ENCODE measurements at places on chromosomes 13 and 19.

- DNase-seq: no peak
Observed at GRCh38 chr19:33299051-33299688, 3.2 kb downstream of the CEBPA start.

DNA sequence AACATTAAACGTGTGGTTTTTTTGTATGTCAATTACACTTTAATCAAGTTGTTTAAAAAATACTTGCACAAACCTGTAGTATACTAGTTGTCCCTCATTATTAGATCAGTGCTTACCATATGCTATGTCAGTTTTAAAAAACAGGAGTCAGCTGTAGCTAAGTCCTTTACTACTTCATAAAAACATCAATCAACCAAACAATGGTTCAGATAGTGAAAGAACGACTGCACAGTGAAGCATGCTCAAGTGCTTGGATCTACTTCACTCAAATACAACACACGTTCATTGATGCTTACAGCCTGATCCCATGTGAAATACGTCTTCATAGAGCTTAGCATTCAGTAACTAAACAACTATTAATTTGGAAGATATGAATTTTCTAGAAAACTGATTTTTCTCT is 225.0 kb downstream of the FGF14 start:
- DNase-seq: no peak

DNA sequence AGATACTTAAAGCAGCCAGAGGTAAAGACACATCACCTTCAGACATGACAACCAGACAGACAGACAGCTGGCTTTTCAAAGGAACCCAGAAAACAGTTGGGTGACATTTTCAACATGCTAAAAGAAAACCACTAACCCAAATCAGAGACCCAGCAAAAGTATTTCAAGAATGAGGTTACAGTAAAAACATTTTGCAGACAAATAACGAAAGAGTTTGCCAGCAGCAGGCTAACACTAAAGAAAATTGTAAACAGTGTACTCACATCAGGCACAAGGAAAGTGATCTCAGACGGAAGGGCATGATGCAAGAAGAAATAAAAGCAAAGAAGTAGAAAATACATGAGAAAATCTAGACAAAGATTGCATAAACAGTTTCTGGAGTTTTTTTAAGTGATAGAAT is 46.4 kb downstream of the AP1M1 start:
- no peak for DNase-seq

GRCh38 chr13:23513455-23513854 is 56.8 kb upstream of the TNFRSF19 start:
- DNase-seq: no peak

GRCh38 chr19:19214892-19215291 is 3.1 kb downstream of the NCAN start:
- peak; percentile 83 for DNase-seq

- DNase-seq: no peak
Observed at GRCh38 chr13:109212650-109213049, 573.7 kb downstream of the IRS2 start.

DNA sequence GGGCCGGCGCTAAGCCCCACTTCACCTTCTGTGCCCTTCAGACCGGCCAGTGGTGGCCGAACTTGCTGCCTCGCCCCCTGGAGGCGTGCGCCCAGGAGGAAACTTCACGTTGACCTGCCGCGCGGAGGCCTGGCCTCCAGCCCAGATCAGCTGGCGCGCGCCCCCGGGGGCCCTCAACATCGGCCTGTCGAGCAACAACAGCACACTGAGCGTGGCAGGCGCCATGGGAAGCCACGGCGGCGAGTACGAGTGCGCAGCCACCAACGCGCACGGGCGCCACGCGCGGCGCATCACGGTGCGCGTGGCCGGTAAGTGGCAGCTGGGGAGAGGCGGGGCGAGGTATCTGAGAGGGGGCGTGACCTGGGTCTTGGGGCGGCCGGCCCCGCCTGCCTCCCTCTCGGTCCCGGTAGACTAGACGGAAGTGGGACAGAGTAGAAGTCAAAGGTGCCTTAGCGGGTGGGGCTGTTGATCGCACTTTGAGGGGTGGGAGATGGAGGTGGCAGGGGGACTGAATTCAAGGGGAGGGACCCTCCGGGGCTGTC is 5.6 kb downstream of the ICAM5 start:
- no peak for DNase-seq

- no peak for DNase-seq
Observed at GRCh38 chr13:43088093-43088511, 64.7 kb downstream of the DNAJC15 start.

GRCh38 chr19:8494158-8494557 is 8.3 kb downstream of the PRAM1 start:
- DNase-seq: peak; percentile 50

- DNase-seq: peak; percentile 62
Observed at GRCh38 chr13:91270031-91270430, 77.5 kb upstream of the MIR17HG start.

GRCh38 chr19:3785451-3785937 is 687 bp downstream of the MATK start:
- DNase-seq: peak; percentile 50

DNA sequence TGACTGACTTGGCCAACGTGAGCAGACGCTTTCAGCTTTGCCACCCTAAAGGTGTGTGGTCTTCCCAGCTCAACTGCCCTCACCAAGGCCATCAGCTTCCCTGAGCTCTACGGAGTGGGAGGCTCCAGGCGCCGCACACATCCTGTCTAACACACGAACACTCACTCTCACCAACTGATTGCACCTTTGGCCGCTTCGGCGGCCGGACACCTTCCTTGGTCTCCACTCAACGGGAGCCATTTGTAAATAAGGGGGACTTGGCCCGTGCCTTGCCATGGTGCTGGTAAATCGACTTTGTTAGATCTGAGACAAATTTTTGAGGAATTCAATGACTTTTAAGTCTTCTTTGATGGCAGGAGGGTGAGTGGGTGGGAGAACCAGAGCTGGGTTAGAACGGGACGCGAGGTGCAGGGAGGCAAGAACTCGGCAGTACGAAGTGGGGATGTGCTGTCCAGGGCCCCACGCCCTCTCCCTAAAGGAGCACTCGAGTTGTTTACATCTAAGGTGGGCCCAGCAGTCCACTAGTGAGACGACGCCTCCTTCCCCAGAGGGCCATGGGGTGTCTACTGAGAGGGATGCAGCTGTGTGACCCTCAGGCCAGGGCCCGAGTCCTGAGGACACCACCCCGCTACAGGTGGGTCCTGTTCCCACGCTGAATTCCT is 4.4 kb downstream of the C13orf46 start:
- no peak for DNase-seq

- no peak for DNase-seq
Observed at GRCh38 chr19:7907122-7907521, 3.4 kb downstream of the MAP2K7 start.

DNA sequence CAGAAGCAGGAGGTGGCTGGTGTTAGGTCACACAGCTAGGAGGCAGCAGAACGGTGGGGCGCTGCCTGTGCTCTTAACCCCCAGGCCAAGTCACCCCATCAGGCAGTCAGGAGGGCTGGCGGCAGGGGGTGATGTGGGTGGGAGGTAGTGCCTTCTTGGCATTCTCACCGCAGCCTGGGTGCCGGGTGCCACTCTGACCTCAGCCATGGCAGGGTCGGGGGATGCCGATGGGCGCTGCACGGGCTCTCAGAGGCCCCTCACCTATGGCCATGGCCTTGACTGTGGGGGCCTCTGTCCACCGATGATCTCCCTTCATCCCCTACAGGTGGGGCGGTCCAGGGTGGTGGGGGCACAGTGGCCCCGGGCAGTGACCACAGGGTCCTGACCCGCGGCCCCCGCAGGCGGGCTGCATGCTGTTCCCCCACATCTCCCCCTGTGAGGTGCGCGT is 5.6 kb downstream of the PTOV1 start:
- DNase-seq: no peak

GRCh38 chr19:49581007-49581508 is at the start of gene PRRG2:
PRRG2 (plus strand) TSS chr19:49581316; CDS start chr19:49583220, 1,904 bp downstream.
- no peak for DNase-seq

DNA sequence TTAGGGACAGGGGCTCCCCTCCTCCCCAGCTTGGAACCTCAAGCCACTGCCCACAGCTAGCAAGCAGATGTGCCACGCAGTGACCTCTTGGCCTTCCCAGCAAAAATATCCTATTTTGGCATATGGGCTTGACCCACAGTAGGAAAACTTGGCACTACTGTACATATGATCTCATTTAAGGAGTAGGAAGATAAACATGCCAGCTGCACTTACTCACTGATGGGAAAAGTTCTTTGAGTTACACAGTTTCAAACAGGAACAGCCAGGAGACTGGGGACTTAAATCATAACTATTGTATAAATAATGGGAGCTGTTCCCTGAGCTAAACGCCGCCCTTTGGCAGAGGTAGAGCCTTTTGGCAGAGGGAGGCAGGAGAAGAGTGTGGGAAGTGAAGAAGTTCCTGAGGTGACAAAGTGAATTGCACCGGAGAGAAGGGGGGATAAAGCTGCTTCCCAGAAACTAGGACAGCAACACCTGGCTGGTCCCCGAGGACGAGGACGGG is 6.1 kb downstream of the SACS start:
- no peak for DNase-seq

DNA sequence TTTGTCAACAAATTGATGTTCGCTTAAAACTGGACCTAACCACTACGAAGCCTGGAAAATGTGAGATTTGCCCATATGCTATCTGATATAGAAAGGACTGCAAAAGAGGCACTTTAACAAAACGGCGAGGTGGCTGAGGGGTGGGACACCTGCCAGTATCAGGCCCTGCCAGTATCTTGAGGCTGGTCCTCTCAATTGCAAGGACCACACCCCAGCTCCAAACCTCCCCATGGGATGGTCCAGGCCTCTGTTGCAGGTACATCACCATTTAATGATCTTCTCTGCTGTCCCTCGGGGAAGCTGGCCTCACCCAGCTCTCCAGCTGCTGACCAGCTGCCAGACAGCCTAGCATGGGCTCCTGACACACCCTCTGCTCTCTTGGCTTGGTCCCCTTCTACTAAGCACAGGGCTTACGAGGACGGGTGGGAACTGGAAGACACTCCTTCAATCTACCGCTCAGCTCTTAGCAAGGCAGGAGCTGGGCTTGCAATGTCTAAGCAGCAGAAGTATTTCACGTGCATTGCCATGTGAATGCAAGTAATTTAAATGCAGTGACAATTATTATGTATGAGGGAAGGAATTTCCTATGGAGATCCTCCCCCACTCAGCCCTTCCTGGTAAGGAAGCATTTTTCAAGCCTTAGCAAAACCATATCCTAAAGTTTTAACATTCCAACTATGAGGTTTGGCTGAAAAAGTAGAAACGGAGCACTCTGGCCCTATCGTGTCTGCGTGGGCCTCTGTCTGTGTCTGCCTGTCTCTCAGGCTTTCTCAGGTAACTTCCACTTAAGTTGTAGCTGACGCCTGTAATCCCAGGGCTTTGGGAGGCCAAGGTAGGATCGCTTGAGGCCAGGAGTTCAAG is 63.9 kb downstream of the LATS2 start:
- no peak for DNase-seq

GRCh38 chr19:7153022-7153421 is 83.5 kb downstream of the ZNF557 start:
- DNase-seq: no peak

GRCh38 chr19:40257096-40257517 is 28.0 kb downstream of the AKT2 start:
- no peak for DNase-seq

GRCh38 chr13:50128428-50128931 is 113.2 kb downstream of the KCNRG start:
- no peak for DNase-seq

GRCh38 chr13:48977286-48977625 is 1.5 kb downstream of the FNDC3A start:
- DNase-seq: no peak

DNA sequence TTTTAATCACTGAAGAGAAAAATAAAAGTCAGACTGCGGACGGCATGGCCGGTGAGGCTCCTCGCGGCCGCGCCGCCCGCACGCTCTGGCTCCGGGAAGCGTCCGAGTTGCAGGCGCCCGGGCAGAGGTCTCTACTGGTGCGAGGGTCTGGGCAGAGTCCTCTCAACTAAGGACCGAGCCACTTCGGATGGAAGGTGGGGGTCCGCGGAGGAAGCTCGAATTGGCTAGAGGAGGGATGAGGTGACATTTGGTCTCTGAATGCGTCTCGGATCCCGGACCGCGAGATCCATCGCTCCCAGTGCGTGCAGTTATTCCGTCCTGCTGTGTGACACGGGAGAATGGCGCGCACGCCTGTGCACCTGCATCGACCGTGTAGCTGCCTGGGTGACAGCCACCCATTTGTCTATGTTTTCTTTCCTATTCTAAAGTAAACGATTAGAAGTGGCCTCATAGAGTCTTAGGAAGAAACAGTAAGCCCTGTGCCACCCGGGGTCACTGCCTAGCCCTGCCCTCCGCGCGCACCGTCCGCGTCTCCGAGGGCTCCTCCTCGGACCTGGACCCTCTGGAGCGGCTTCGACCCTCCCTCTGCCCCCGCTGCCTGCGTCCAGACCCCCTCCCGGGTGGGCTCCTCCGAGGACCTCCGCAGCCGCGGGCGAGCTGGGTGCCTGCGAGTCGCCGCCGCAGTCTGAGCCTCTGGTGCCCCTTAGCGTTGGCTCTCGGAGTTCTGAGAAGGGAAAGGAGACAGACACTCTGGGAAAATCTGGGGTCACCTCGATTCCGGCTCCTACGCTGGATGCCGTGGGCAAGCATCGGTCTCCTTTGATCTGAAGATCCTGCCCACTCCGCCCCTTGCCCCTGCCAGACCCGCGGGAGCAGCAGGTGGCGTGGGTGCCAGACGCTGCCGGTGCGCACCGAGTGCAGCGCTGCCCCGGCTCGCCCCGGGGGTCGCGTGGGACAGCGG is 347.4 kb downstream of the LIG4 start:
- DNase-seq: no peak

DNA sequence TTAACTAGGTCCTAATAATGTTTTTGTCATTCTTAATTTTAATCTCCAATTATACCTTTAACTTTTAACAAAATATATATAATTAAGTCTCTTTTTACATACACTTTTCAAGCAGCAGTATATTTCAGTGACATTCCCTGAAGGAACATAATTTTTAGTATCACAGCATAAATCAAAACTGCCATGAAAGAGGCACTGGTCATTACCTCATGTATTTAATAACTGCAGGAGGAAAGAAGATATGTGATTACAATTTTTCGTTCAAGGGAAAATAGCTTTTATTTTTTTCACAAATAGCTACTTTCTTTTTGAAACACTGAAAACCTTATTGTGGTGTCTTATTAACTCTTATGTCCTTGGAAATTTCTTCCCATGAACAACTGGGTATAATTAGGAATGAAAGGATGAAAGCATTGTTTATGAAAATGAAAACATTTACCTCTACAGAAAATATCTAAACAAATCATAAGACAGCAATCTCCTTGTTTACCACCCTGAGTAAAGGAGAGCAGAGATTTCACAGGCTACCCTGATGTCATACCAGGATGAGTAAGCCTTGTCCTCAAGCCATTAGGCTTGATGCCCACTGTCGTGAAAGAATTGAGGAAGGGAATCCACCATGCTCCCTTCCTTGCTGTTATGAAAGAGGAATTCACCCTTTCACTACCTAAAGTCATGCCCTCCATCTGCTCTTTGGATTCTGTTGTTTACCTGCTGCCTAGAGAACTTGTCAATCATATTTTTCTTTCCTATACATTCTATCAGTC is 877.2 kb upstream of the PCDH20 start:
- DNase-seq: no peak

GRCh38 chr19:53870485-53870844 is 2.8 kb downstream of the MYADM start:
- DNase-seq: no peak
